Skeletal muscle tissue (tissue), 5 donors: ENCODE measurements at places on chromosomes 4 and X. TPM values are rescaled to one million over a fixed set of nuclear protein-coding genes. Genes with fewer than 3 reads are reported as not detected.

The KIT gene
- total RNA-seq: 11.5 TPM

The CLTRN gene
- total RNA-seq: not detected

The RGN gene
- 3.1 TPM for total RNA-seq

The RBMX2 gene
- total RNA-seq: 23.0 TPM

The CXCL8 gene
- total RNA-seq: 1.0 TPM

The SOWAHB gene
- total RNA-seq: under 0.01 TPM

The SH3RF1 gene
- 13.6 TPM for total RNA-seq

The MBNL3 gene
- 10.4 TPM for total RNA-seq

The LINC00632 gene
- total RNA-seq: 6.8 TPM

The S100P gene
- 0.52 TPM for total RNA-seq

The TRPC5OS gene
- total RNA-seq: not detected

The LAMTOR3 gene
- total RNA-seq: 20.4 TPM

The TSPAN6 gene
- total RNA-seq: 36.0 TPM

The GAGE12C gene
- not detected for total RNA-seq

The CENPVL1 gene
- not detected for total RNA-seq

The FGB gene
- total RNA-seq: 3.7 TPM

The LYAR gene
- total RNA-seq: 7.3 TPM

The NLGN4X gene
- 1.6 TPM for total RNA-seq

The SLC9B1 gene
- 15.7 TPM for total RNA-seq

The PITX2 gene
- total RNA-seq: 16.2 TPM

The FAM53A gene
- total RNA-seq: 0.52 TPM

The PASD1 gene
- total RNA-seq: under 0.01 TPM

The DGAT2L6 gene
- not detected for total RNA-seq

The ADH1C gene
- total RNA-seq: 13.0 TPM

The ANXA10 gene
- total RNA-seq: not detected

The NEIL3 gene
- total RNA-seq: 5.7 TPM

The RTL5 gene
- 3.1 TPM for total RNA-seq

The CDS1 gene
- total RNA-seq: 0.52 TPM

The MAGEB2 gene
- total RNA-seq: not detected

The TLR8 gene
- 1.0 TPM for total RNA-seq

The ZNF630 gene
- 2.1 TPM for total RNA-seq

The P2RY8 gene
- total RNA-seq: 0.52 TPM

The FSTL5 gene
- total RNA-seq: 2.6 TPM

The CXCL6 gene
- total RNA-seq: not detected

The CCNA2 gene
- 8.9 TPM for total RNA-seq

The TRIML1 gene
- total RNA-seq: not detected

The TMEM255A gene
- 3.1 TPM for total RNA-seq

The GASK1B gene
- 24.5 TPM for total RNA-seq

The MAML3 gene
- total RNA-seq: 3.1 TPM

The FAM9B gene
- total RNA-seq: not detected

The TMPRSS11D gene
- total RNA-seq: not detected

The ITM2A gene
- 321 TPM for total RNA-seq

The CRMP1 gene
- 5.7 TPM for total RNA-seq

The SMARCA1 gene
- total RNA-seq: 53.8 TPM

The MAMLD1 gene
- total RNA-seq: 2.6 TPM

The CDKL2 gene
- total RNA-seq: not detected

The SLITRK2 gene
- total RNA-seq: 0.52 TPM

The SPANXA2 gene
- not detected for total RNA-seq

The ART3 gene
- 19.3 TPM for total RNA-seq

The ARHGAP24 gene
- total RNA-seq: 61.1 TPM
